GM12878 (cell line): ENCODE measurements at places on chromosomes 11 and 22.
A peak's percentile ranks its signal among the peaks of the same experiment; 100 is the strongest.

GRCh38 chr22:23245045-23245798 is 64.9 kb downstream of the BCR start:
- DNase-seq: no peak

DNA sequence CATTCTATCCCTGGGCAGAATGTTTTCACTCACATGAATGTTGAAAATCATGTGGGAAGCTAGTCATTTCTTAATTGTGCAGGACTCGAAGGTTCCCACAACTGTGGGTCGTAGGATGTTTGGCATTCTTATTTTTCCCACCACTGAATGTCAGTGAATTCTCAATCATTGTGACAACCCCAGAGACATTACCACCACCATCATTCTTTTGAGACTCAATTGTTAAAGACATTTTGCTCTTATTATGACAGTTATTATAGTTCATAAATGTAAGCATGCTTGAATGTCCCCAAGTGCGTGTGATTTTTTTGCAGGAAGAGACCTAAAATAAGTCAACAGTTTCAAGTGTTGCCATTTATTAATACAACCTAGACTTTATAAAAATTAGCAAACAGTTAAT is 19.0 kb downstream of the PACS1 start:
- no peak for DNase-seq

DNA sequence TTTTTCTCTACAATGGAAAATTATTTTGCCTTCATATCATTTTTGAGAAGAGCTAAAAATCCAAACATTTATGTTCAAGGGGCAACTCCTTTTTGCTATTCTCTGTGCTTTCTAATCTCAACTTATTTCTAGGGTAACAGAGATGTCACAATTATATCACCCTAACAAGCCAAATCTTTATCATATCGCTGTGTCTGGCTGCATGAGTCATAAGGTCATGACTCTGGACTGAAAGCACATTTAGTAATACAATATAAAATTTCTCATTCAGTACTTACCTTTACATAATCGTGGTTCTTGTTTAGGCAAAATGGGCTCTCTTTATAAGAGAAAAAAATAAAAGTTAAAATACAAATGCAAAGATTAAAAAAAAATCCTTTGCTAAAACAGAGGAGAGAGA is 326.0 kb downstream of the CASP12 start:
- DNase-seq: no peak

DNA sequence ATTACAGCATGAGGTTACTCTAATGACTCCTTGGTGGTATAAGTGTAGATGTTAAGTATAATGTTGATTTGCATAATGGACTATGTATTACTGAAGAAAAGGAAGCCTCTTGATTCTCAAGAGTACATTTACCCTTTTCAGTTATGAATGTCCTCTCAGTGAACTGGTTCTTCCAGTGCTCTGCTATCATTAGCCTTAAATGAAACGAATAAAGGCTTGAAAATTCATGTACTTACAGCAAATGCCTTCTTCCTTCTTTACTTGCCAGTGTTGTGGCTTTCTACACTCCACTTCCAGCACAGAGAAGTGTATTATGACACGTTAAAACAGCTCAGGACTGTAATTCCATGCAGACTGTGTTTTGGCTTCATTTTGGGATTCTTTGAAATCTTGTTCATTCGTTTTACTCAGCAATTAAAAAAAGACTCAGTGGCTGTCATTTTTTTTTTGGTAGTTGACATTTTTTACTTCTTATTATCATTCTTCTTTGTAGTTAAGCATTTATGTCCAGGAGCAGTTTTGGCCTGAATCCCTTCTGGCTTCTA is 96.9 kb downstream of the MTMR3 start:
- peak; percentile 4 for DNase-seq

GRCh38 chr11:61473370-61474012 is 35.1 kb upstream of the LRRC10B start:
- DNase-seq: no peak

DNA sequence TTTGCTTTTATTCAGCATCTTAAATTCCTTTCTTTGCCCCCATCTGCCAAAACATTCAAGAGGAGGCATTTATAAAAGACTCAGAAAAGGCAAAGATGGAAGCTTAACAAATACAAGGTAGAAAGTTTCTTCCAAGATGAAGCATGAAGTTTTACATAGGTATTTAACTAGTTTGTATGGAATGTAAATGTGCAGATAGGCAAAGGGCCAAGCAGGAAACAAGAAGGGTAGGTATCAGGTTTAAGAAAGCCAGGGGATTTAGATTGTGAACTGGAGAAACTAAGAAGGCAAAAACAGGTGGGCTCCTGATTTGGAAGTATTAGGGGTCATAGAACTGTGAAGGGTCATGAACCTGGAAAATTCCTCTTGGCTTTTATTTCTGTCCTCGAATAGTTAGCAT is 62.6 kb downstream of the PPP2R1B start:
- DNase-seq: no peak

GRCh38 chr22:19070397-19071169 is 51.6 kb downstream of the DGCR2 start:
- DNase-seq: no peak

DNA sequence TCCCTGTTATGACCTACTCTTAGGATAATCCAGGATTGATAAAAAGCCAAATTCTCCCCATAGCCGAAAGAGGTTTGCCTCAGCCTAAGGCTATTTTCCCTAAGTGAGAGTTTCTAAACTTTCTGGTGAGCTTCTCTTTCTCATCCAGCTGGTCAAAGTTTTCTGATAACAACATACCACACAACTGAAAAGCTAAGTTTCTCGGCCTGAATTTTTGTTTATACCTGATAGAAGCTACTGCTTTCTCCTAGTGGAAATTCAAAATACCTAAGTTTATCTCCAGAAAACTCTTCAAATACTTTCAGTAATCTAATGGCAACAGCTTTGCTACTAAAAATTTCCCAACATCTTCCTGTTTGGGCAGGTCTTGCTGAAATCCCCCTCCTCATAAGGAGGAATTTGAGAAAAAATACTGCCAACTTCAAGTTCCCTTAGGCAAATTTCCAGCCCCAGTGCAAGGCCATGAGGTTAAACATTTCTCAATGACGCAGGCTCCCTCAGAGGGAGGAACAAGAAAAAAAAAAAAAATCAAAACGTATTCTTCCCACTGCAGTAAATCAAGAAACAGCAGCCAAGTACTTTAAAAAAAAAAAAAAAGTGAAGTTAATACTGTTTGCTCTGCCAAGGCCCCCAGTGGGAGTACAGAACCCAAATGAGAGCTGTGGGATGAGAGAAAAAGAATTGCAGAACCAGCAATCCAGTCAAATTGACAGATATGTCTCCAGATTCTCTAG is 127.0 kb downstream of the MRTFA start:
- no peak for DNase-seq

- DNase-seq: no peak
Measured at GRCh38 chr11:130638033-130638432, 189.6 kb downstream of the ADAMTS15 start.

- no peak for DNase-seq
Measured at GRCh38 chr11:19422276-19422675, 181.5 kb upstream of the E2F8 start.

DNA sequence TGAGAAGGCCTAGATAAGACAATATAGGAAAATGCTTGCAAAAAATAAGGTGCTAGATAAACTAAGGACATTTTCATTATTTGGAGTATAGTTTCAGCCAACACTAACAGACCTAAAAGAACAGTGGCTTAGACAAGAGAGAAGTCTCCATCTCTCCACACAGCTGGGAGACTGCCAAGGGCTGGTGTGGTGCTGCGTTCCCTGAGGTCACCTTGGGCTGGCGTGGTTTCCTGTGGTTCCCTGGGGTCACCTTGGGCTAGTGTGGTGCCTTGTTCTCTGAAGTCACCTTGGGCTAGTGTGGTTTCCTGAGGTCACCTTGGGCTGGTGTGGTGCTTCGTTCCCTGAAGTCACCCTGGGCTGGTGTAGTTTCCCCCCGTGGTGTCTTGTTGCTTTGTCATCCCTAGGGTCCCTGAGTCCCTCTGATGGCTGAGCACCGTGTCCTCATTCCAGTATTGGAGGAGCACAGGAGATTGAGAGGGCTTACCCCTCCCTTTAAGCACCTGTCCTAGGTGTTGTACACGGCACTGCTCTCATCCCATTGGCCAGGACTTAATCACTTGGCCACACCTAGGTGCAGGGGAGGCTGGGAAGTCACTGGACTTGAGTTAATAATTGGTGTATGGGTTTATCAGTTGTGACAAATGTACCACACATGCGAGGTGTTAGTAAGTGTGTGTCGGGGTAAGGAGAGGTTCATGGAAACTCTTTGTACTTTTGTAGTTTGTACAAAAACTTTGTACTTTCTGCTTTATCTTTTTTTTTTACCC is 14.9 kb downstream of the SAMM50 start:
- DNase-seq: no peak

- no peak for DNase-seq
Measured at GRCh38 chr11:33476945-33477606, 219.9 kb downstream of the HIPK3 start.

DNA sequence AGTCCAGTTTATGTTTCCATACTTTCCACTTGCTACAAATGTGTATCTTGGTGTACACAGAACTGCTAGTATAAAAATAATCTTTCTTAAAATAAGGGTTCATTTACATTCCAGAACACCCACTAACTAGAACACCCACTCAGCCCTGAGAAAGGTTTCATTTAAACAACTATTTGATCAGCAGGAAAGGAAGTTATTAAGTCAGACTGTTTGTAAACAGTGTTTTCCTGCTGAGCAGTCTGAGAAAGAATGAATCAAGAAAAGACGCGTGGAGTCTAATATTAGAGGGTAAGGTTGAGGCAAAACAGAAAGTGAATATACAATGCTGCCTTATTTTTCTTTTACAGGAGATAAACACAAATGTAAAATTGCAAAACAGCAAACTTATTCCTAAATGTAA is 32.7 kb downstream of the NARS2 start:
- DNase-seq: no peak

- no peak for DNase-seq
Measured at GRCh38 chr11:91871791-91872190, 352.8 kb upstream of the FAT3 start.

GRCh38 chr11:17574141-17575091 is 27.4 kb downstream of the OTOG start:
- no peak for DNase-seq

DNA sequence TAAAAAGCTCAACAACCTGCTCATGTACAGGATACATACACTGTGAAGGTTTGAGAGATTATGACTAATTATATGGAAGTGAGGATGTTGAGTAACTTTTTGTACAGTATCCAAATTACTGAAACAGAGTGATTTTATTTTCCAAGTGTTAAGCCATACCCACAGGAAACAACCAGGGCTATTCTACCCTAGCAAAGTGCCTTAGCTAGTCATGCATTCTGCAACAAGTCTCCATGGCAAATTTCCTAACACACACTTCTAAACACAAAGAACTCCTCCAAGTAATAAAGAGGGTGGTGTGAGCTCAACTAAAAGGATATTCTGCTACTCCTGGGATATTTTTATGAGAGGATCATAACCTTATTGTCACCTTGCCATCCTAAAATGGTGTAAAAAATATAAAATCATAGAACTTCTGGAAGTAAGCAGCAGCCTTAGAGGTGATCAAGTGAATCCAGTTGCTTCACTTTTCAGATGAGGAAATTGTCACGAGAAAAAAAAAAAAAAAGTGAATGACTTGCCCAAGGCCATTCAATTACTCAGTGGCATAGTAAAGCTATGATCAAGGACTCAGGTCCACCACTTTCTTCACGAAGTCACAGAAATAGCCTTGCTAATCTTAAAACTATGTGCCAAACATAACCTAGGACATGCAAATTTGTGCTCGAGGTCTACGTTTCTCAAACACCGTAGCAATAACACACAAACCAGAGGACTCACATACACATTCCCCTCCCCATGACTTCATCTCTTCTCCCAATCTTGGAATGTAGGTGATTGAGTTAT is 4.2 kb downstream of the LGR4 start:
- DNase-seq: no peak

DNA sequence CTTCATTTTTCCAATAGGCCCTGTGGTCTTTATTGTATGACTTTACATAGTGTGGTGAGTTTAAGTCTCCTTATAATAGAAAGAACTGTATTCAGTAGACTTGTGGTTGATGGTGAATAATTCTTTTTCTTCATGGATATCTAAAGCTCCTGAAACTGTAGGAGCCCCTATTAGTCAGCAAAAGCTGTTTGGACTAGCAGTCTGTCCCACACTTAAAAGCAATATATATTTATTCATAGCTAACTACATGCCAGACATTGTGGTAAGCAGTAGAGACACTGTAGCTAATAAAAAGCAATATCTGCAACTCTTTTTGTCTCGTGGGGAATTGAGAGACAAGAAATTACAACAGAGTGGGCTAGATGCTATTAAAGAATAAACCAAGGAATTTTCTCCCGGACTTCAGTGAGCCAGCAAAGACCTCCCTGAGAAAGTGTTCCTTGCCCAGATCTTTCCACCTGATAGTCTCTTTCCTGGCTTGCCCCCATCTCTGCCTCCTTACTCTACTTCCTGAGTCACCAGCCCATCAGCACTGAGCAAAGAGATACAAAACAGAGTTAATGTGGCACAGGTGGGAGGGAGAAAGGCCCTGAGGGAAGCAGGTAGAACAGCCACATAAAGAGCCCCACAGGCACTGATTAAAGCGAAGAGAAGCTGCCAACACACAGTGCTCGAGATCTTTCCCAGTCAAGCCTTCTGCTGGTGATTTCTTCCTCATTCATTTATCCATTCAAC is 1.4 kb upstream of the OR52W1 start:
- DNase-seq: no peak

- DNase-seq: no peak
Measured at GRCh38 chr11:73055655-73056354, 86.3 kb downstream of the FCHSD2 start.

DNA sequence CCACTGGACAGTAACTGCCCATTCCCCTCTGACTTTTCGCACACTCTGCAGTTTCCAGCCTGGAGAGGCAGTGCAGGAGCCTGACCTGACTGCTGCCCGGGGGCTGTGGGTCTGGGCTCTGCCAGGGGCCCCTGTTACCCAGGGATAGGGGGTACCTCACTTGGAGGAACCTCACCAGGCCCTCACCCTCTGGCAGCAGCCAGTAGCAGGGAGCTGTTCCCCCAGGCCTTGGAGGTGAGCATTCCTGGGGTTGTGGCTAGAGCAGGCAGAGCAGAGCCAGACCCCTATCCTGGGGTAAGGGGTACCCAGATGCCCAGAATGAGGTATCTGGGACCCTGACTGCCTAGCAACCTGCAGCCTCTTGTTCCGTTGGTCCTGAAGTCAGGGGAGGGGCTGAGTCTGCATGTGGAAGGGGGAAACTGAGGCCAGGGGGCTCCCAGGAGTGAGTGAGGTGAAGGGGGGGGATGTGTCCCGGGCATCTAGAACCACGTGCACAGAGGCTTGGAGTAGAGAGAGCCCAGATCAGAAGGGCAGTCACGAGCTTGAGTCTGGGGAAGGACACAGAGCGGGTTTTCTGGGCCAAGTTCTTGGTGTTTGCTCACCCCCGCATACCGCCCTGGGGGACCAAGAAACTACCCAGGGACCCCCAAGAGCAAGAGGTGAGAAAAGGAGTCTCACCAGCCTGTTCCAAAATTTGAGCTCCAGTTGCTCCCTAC is 43.9 kb upstream of the ACCSL start:
- DNase-seq: no peak

GRCh38 chr11:112225753-112226061 is 521 bp upstream of the PTS start:
- no peak for DNase-seq

- DNase-seq: no peak
Measured at GRCh38 chr22:16973591-16974297, 34.3 kb downstream of the GAB4 start.
